ENCODE measurements at places on chromosomes 4 and X.
A peak's percentile ranks its signal among the peaks of the same experiment; 100 is the strongest.

- DNase-seq: no peak
Observed at GRCh38 chr4:145153181-145153903, 27.0 kb downstream of the OTUD4 start.

DNA sequence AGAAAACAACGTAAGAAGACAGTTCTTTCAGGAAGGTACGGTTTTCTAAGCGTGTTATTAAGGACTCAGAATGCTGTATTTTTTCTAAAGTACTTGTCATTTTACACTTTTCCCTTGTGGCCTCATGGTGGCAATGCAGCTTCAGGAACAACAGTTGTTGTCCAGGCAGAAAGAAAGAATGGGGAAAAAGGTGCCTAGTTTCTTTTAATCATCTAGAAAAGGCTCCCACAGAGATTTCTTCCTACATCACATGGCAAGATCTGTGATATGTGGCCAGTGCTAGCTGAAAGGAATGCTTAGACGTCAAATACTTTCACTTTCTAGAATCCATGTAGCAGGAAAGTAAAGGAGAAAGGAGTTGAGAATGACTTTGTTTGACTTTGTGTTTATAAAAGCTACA, 49.0 kb upstream of the TRAM1L1 start:
- peak; percentile 22 for DNase-seq

- no peak for DNase-seq
Observed at GRCh38 chr4:38670109-38670901, 6.3 kb downstream of the KLF3 start.

DNA sequence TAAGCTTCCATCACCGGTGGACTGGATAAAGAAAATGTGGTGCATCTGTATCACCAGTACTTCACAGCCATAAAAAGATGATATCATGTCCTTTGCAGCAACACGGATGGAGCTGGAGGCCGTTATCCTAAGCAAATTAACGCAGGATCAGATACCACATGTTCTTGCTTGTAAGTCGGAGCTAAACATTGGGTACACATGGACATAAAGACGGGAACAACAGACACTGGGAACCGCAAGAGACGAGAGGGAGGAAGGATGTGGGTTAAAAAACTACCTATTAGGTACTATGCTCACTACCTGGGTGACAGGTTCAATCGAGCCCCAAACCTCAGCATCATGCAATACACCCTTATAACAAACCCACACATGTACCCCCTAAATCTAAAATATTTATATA, 16.3 kb upstream of the IDS start:
- no peak for DNase-seq

DNA sequence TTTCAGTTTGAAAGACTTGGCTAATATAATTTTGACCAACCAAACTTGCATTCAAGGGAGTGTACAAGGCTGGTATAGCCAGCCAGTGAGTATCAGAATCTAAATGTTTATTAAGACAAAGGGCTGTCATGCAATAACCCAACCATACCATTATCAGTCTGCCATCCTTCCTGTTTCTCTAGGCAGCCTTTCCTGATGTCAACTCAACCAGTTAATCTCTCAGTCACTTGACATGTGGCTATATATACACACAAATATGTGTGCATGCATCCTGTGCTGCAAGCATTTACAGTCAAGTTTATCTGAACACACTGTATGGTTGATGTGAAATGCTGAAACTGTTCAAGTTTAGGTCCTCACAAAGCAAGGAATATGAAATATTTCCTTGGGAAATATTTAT, 17.2 kb downstream of the BTK start:
- DNase-seq: no peak

- no peak for DNase-seq
Observed at GRCh38 chrX:94051926-94052325, 377.9 kb downstream of the FAM133A start.

- peak; percentile 40 for DNase-seq
Observed at GRCh38 chr4:106316773-106317409, 541 bp downstream of the AIMP1 start.

DNA sequence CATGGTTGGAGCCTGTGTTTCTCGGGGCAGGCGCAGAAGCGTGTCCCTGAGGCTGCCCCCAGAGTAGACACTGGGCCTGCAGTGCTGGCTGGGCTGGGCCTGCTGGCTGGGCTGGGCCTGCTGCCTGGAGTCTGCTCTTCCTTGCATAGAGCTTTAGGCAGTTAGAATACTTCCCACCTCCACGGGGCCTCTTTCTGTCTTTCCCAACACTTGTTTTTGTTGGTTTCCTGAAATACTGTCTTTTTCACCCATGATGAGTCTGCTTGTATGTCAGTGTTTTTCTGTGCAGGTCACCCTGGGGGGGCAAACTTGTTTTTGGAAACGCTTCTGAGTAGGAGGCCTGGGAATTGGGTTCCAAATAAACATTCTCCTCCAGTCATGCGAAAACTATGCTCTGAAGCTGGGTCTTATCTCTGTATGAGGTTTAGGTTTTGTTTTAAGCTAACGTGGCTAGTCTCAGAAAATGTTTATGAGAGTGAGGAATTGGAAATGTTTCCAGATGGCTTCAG, 32.2 kb downstream of the TRMT44 start:
- DNase-seq: no peak

- no peak for DNase-seq
Observed at GRCh38 chr4:142352712-142353111, 493.4 kb downstream of the INPP4B start.

DNA sequence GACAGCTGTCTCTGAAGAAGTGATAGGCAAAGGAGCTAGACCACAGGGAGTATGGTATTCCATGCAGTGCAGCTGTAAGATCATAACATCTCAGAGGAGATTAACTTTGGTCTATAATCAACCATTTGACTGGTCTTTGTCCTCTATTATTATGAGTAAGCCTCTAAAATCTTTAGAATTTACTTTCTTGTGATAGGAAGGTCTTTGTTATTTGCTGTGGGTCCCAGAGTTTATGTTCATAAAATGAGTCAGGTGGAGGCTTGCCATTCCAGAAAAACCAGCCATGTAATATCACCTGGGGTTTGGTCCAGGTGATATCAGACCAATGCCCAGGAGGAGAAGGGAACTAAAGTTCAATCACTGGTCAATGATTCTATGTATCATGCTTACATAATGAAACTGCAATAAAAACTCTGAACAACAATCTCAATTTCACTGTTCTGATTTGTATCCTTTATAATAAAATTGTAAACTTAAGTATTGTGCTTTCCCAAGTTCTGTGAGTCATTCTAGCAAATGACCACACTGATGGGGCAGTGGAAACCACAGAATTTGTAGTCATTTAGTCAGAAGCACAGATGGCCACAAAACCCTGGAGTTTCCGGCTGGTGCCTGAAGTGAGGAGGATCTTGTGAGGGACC, 239.6 kb upstream of the TRAM1L1 start:
- no peak for DNase-seq

DNA sequence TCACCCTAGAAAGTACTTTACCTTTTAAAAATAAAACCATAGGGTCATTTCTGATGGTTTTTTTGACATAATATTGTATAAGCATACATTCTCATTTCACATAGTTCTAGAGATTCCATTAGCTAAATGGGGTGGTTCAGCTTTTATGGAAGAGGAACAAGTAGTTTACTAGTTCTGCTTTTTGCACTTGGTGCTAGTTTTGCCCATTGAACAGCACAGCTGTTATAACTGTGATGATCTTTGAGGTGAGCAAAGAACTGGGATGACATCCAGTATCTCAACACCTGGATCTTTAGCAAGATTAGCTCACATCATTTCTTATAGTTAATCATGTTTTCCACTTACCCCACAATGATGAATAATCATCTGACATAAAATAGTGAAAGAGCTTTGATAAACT, 40.9 kb downstream of the MOB1B start:
- no peak for DNase-seq

DNA sequence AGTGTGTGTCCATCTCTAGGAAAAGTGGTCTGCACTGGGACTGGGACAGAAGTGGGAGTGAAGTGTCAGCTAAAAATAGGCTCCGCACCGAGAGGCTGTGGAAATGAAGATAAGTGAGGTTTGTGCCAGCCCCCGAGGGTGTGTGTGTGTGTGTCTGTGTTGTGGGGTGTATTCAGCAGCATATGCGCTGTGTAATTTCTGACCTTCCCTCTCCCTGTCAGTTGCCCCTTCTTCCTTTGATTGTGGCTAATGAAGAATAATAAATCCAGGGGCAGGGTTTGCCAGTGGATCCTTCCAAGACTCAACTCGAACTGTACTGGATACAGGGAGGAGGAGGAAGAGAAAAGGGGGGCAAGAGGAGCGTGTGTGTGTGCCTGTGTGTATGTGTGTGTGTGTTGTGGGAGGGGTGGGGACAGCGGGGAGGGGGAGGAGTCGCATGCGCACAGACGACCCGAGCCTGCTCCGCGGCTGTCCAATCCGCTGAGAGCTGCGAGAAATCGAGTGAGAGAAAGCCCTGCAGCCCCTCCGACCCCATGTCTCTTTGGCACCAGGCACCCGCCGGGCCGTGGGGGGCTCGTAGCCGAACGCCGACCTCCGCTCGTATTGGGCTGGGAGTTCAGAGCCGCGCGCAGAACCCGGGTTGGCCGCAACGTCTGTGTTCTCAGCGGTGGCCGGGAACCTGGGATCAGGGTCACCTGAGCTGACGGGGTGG, 916 bp upstream of the POU4F2 start:
- no peak for DNase-seq

DNA sequence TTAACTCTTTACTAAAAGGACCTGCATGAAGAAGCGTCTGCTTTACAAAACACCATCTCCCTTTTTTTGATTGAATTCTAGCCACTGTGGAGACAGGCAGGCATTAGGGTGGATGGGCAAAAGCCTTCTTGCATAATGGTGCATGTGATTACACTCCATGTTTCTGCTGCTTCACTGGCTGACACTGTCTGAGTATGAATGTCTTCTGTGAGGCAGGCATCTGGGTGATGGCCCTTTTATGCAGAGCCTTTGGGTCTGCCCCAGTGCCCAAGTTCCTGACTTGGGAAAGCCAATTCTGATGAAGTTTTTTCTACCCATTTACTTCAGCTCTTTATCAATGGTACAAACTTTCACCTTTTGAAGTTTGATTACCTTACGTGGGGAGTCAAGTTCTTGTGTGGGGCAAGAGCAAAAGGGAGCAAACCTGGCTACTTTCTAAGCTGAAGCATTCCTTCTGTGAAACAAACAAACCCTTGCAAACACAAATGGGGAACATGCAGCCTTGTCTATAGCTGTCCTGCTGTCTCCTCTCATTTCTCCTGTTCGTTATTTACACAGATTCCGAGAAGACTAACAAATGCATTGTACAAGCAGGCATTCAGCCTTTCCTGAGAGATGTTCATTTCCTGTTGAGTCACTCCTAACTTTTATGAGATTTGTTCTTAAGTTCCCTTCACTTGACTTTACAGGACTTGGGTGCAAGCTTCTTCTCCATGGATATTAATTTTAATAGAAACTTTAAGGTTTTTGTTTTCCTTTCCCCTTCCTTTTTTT, 301.9 kb downstream of the TLL1 start:
- no peak for DNase-seq

GRCh38 chrX:96685210-96686099, 813 bp downstream of the DIAPH2 start:
- DNase-seq: peak; percentile 19

- DNase-seq: no peak
Observed at GRCh38 chr4:118120120-118120760, 86.0 kb downstream of the NDST3 start.

DNA sequence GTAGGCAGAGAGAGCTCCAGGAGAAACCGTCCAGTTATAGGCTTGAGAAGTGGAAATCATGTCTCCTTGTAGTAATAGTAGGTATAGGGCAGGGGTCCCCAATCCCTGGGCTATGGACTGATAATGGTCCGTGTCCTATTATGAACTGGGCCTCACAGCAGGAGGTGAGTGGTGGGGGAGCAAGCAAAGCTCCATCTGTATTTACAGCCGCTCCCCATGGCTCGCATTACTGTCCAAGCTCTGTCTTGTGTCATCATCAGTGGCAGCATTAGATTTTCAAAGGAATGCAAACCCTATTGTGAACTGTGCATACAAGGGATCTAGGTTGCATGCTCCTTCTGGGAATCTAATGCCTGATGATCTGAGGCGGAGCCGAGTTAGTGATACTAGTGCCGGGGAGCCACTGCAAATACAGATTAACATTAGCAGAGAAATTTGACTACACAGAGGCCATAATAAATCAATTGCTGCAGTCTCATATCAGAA, 67.6 kb downstream of the MRPL1 start:
- no peak for DNase-seq

GRCh38 chr4:7111441-7111840, 43.6 kb upstream of the GRPEL1 start:
- no peak for DNase-seq
